ENCODE measurements at places on chromosomes 4 and X.

- no peak for DNase-seq
These were observed 1.1 kb downstream of the NUDT9 start for GRCh38 chr4:87423317-87424098.

DNA sequence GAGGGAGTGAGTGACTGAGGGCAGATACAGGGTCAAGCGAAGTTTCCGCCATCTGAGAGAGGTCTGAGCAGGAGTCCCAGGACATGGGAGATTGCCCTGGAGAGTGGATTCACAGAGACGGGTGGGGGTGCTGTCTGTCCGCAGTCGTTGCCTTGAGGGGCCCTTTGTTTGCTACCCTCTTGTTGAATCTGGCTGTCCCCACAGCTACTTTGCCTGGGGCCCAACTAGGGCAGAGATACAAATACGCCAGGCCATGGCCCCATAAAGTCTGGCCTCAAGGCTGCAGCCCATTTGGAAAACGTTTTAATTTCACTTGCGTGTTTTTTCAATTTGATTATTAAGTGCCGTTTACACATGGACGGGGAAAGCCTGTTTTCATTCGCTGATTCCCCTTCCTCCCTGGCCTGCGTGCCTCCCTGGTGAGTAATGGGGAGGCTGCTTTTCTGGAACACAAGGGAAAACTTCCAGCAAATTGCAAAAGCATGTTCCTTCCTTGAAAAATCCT is 134.4 kb downstream of the SMIM20 start:
- no peak for DNase-seq

- DNase-seq: no peak
These were observed 28.8 kb downstream of the CCNI start for GRCh38 chr4:77047037-77047436.

DNA sequence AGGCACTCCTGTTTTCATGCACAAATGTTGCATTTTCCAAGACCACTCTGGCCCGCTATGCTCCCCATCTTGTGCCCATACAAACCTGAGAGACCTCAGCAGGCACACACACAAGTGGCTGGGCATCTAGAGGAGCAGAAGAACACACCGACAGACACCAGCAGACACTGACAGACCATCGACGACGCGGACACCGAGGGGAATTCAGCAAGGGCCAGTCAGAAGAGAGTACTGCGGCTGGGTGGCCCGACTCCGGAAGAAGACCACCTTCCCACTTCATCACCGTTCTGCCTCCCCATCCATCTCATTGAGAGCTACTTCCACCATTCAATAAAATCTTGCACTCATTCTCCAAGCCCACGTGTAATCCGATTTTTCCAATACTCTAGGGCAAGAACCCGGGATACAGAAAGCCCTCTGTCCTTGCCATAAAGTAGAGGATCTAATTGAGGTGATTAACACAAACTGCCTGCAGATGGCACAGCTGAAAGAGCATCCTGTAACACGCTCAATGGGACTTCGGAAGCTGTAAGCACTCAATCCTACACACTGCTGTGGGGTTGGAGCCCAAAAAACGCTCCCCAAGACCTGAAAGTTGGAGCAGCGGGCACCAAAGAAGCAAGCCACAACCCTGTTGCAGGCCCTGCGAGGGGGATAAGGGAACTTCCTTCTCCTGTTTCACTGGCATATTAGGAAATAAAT is 780.9 kb downstream of the ARAP2 start:
- no peak for DNase-seq

GRCh38 chrX:1516596-1517104 is 20.3 kb downstream of the P2RY8 start:
- DNase-seq: no peak

DNA sequence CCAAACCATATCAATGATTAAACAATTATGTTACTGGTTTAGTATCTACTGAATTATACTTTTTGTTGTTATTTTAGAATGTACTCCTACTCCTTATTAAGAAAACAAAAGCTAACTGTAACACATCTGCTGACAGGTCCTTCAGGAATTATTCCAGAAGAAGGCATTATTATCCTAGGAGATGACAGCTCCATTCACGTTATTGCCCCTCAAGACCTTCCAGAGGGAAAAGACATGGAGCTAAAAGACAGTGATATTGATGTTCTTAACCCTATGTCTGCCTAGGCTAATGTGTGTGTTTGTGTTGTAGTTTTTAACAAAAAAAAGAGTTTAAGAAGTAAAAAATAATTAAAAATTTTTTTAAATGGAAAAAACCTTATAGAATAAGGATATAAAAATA is 206.8 kb upstream of the KLHL4 start:
- no peak for DNase-seq

DNA sequence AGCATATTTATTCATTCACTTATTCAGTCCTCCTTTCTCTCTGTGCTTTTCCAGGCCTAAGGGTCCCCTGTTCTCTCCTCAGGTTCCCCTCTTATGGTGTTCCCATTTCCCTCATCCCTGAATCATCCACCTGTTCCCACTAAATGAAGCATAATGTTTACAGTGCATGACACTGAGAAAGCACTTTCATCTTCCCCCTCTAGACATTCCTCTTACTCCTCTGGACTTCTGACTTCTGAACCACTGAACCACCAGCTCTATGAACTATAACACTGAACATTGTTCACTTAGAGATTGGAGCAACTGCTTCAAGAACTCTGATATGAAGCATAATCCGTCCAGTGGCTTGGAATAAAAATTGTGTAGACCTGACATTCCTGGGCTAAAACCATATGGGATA is 59.5 kb downstream of the CD38 start:
- DNase-seq: no peak

DNA sequence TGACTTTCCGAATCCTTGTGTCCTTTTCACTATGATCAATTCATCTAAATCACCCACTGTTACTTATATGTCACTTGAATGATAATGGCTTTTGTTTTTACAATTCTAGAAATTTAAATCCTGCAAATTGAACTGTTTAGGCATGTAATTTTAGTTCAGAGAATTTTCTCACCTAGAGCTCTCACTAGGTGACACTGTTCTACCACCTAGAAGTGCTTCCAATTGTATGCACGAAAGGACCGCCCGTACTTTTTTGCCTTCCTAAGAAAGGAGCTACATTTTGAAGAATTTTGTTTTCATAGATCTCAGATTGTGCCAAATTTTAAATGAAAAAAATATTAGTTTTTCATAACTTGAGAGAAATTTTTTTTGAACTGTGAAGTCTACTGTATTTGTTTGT is 481.6 kb upstream of the FSTL5 start:
- DNase-seq: no peak
